ENCODE measurements at places on chromosomes 12 and 14.
A peak's percentile ranks its signal among the peaks of the same experiment; 100 is the strongest.

DNA sequence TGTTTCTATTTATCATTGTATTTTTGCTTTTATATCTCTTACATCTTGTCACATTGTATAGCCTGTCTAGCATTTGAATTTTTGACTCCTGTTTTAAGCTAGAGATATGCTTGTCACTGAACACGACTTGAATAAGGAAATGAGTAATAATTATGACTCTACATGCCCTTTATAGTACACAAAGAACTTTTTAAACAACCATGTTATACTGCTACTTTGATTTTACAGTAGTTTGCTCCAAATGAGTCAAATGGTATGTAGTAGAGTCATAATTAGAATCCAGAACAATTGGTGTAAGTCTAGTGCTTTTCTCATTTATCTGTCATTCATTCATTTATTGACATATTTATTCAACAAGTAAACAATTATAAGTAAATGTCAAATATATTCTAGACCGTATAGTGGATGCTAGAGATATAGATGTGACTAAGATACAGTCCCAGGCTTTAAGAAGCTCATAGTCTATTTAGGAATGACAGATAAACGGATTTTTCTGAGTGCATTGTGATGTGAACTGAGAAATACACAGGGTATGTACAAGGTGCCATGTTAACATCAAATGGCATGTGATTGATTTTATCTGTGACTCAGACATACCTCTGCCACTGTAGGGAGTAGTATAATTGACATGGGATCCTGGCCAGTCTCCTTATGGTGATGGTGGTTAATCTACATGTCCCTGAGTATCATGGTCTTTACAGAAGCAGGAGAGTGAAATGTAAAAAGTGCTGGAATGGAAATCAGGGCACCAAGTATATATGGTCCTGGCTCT, 799.7 kb downstream of the DIO2 start:
- DNase-seq: no peak

- DNase-seq: no peak
Observed at GRCh38 chr14:34051966-34052657, 101.2 kb upstream of the EGLN3 start.

DNA sequence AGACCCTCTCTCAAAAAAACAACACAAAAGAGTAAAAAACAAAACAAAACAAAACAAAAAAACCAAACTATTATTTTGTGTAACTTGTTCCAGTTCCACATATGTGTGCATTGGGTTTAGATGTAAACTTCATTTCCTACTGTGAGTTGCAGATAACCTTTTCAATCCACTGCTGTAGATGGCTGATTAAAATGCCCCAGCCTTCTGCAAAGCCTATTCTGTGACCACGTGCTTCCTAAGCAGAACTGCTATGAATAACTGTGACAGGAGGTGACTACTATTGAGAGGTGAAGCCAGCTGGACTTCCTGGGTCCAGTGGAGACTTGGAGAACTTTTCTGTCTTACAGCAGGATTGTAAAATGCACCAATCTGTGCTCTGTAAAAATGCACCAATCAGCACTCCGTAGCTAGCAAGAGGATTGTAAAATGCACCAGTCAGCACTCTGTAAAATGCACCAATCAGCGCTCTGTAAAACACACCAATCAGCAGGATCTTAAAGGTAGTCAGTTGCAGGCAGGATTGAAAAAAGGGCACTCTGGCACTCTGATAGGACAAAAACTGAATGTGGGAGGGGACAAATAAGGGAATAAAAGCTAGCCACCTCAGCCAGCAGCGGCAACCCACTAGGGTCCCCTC, 10.3 kb upstream of the ELK3 start:
- DNase-seq: no peak

DNA sequence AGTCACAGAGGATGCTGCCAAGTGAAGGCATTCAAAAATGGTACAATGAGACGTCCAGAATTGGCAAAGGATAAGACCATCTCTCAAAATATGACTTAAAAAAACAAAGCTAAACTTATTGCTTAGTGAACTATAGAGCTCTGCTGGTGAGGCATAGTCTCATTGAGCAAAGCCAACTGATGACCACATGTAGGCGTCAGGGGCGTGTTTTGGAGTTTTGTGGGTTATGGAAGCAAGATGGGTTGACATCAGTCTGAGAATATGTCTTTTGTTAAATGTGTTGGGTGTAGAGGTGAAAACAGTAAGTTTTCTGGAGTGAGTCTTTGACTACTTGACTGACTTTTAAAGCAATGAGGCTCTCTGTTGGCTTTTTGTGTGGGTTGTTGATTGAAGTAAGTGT, 47.2 kb downstream of the ATL1 start:
- no peak for DNase-seq

GRCh38 chr14:32823706-32824105, 115.0 kb upstream of the NPAS3 start:
- no peak for DNase-seq

DNA sequence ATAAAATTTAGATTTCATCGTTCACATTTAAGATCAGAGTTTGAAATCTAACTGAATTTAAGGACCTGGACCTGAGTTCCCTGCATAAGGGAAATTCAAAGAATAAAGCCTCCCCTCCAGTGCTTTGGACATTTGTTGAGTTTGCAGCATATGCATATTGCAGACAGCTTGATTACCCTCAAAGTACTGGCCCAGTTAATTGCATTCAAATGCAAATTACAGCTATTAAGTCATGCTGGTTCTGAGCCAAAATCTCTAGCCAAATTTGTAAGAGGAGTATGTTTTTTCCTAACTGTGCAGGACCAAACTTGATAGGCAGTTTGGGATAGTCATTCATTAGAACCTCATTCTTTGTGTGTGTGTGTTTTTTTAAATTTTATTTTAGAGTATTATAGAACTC, 9.1 kb upstream of the KIF21A start:
- DNase-seq: peak; percentile 14

- DNase-seq: no peak
Observed at GRCh38 chr12:75086091-75087038, 123.3 kb downstream of the KCNC2 start.

- no peak for DNase-seq
Observed at GRCh38 chr12:16135323-16135722, 142.2 kb downstream of the SLC15A5 start.

DNA sequence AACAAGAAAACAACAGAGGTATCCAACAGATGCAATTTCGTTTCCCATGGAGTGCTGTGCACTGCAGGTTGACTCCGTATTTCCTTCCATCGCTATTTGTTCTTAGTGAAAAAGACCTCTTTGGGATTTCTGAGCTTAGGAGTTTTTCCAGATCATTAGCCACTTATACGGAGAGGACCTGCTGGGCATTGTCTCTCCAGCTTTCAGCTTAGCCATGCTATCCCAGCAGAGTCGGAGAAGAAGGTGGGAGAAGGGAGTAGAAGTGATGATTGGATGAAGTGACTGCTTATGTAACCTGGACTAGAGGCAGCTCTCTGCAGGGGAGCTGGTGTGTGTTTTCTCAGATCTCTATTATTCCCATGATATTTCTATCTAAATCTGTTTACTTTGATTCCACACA, 737.7 kb downstream of the DIO2 start:
- no peak for DNase-seq

GRCh38 chr12:46486588-46486987, 114.0 kb upstream of the SLC38A2 start:
- DNase-seq: no peak

GRCh38 chr14:89792489-89793366, 161.8 kb downstream of the EFCAB11 start:
- no peak for DNase-seq

GRCh38 chr12:55737581-55738122, 5.3 kb upstream of the GDF11 start:
- DNase-seq: no peak

- DNase-seq: no peak
Observed at GRCh38 chr12:65665817-65666216, 158.5 kb upstream of the HMGA2 start.

GRCh38 chr12:125140279-125141209, 75.3 kb downstream of the AACS start:
- no peak for DNase-seq

DNA sequence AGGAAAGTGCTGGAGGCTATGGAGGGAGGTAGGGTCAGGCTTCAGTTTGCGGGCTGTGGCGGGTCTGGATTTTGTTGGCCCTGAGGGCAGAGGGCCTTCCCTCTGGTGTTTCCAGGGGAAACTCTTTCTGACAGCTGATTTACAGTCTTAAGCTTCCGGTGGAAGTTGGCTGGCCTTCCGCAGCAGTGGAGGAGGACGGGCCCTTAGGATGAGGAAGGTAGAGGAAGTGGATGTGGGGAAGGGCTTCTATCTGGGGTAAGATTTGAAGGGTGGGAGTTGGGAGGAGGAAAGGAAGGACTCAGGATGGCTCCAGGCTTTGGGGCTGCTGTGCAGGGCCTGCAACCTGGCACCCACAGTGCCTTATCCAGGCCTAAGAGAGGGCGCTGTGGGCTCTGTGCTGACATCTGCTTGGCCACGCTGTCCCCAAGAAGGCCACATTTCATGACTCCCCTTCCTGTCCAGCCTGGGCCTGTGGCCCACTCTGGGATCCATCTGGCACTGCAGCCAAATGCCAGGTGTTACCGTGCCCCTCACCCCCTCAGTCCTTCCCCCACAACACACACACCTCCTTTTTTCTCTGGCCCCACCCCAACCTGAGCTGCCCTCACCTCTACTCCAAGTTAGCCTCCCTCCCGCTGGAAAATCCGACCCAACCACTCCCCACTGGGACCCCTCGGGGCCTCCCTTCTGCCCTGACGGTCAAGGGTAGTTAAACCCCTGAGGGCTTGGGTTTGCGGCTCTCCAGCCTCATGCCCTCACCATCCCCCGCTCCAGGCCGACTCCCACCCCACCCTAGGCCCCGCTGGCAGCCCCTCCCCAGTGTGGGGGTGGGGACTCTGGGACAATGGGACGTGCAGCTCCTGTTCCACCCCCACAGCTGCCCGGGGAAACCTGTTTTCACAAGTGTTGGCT, 7.7 kb upstream of the PPP1R13B start:
- DNase-seq: no peak

DNA sequence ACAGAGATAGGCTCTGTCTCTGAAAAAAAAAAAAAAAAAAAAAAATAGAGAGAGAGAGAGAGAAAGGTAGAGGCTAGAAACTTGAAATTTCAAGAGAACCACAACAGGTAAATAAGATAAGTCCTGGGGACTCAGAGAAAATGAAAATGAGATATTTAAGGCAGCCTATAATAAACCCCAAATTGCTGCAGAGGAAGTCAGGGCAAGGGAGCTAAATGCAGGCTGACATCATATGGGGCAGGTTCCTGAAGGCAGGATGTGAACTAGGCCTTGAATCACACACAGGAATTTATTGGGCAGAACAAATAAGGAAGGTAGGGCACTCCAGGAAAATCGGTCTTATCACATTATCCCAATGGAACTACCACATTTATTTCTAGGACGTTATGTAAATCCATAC, 54.9 kb upstream of the NUDT4 start:
- DNase-seq: no peak

- no peak for DNase-seq
Observed at GRCh38 chr14:22976620-22977433, 5.5 kb downstream of the AJUBA start.

GRCh38 chr14:61477712-61478462, 156.5 kb downstream of the PRKCH start:
- DNase-seq: peak; percentile 41

GRCh38 chr14:68965261-68965761, 13.8 kb downstream of the ACTN1 start:
- DNase-seq: no peak

DNA sequence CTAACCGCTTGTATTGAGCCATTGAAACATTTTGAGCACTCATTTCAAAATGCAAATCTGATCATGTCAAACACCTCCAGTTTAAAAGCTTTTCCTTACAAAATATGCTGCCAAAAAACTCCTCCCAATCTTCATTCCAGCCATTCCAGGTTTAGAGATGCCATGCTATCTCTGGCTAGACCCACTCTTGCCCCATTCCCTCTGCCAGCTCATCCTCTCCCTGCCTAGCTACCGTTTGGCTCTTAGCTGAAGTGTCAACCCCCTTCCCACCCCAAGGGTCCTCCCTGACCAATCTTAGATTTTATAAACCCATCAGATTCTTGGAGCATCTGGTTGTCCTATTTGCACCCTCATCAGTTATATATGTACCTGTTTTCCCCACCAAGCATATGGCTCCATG, 75.0 kb downstream of the SCAF11 start:
- no peak for DNase-seq

- no peak for DNase-seq
Observed at GRCh38 chr14:101252443-101253214, 308.7 kb upstream of the DIO3 start.

DNA sequence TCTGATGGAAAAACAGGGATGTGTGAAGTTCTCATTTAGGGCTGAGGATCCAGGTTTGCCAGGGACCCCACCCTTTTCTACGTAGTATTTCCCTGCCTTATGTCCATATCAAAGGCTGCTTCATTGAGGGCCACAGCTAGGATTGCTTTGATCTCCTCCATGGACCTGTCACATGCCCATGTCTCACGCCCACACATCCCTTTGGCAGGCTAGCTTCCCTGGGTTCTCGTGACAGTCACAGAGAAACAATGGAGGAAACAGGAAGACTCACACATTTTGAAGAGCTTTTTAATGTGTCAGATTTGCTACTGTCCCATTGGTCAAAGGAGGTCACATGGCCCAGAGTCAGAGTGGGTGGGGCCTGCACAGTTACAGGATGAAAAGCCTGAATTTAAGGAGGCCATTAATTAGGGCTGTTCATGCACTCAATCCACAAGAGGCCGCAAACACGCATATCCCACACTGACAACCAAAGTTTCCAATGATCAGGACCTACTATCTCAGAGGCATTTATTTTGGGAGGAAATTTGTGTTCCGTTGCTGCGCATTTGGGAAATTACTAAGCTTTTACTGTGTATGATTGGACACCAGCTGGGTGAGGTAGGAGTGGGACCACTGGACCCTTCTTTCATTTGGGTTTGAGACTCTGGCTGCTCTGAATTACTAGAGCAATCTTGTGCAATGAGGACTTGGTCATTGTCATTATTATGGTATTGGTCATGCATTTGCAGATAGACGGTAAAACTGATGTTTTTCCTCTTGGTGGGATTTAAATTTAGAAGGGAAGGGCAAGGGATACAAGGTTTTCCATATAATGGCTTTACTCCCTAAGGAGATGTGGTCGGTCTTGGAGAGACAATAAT, 266.2 kb downstream of the KTN1 start:
- no peak for DNase-seq

DNA sequence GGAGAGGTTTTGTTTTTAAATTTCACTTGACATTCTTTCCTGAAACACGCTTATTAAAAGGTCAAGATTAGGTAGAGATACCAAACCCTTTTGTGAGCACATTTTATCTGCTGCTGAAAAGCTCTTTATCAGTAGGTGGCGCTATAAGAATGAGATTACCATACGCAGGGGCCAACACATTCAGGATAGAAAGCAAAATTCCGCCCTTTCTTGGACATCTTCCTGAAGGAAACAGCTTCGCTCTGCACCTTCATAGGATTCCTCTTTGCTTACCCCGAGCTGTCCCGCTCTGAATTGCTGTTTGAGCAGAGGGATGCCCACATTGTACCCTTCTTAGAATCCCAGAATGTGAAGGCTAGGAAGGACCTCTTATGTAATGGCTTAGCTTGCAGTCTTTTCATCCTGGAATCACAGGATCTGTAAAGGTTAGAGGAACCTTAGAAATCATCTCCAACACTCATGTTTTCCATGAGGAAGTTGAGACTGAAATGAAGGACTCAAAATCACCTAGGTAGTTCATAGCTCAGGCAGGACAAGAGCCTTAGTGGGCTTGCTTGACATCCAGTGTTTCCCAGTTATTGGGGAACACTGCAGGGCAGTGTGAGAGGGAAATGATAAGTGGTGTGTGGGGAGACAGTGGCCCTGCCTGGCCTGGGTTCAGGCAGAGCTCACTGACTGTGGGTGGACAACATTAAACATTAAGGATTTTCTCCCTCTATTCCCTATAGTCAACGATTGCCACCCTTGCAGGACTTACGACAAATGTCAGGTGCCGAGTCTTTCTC, 38.7 kb upstream of the CRY1 start:
- DNase-seq: peak; percentile 81

Data from NCI-H2081 (cell line).